ENCODE measurements at places on chromosomes 2 and 18.

- no peaks in the 10 kb centered on the region for H3K36me3 ChIP-seq
- DNase-seq: no peak
Observed at GRCh38 chr2:46331109-46331766, 34.0 kb downstream of the EPAS1 start.

DNA sequence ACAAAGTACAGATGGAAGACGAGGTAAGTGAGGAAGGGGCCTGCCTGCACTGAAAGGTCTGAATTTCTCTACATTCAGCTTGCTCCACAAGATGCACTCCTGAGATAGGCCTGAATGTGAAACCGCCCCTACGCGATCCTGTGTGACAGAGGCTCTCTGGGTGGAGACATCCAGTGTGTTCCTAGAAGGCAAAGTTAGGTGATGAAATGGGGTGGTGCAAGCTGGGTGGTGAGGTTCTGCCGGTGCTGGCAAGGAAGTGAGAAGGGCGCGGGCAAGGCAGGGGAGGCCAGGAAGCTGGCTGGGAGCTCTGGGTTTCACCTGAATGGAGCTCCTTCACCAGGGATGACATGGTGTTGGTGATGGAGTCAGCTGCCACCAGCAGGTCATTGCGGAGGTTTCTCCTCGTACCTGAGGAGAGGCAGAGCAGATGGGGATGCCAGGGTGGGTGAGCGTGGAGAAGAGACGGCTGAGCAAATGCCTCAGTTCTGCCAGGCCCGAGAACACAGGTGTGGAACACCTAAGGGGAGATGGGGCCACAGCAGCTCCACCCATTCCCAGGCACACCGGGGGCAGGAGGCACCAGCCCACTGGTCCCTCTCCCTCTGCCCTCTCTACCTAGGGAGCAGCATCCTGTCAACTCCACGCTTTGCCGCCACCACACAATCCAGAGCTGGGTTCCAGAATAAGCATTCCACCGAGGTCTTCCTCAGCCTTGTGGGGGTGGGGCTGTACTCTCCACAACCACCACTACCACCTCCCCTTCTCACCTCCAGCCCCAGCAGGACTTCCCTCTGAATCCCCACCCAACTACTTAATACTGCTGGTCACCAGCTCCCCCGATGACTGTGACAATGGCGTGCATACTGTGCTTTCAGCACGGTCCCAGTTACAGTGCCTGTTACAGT is 45.5 kb upstream of the DNMT3A start:
- no peaks in the 10 kb centered on the region for H3K27me3 ChIP-seq
- H3K4me3 ChIP-seq: no peak overlapping the region
- DNase-seq: no peak
- no peaks in the 10 kb centered on the region for H3K4me1 ChIP-seq

- H3K4me3 ChIP-seq: no peak overlapping the region
- DNase-seq: peak; percentile 27
- no peak overlapping the region for H3K27ac ChIP-seq
- peaks cover 6% of the 10 kb centered on the region for H3K27me3 ChIP-seq
Observed at GRCh38 chr2:6773007-6773693, 92.6 kb downstream of the CMPK2 start.

GRCh38 chr18:45962866-45963265 is 4.3 kb downstream of the EPG5 start:
- peak overlapping the region; percentile 79 for H3K27ac ChIP-seq
- H3K4me3 ChIP-seq: no peak overlapping the region
- H3K27me3 ChIP-seq: no peaks in the 10 kb centered on the region
- H3K4me1 ChIP-seq: peaks cover 38% of the 10 kb centered on the region

GRCh38 chr2:149021761-149022160 is 16.7 kb upstream of the LYPD6B start:
- no peak overlapping the region for H3K4me3 ChIP-seq
- no peak overlapping the region for H3K27ac ChIP-seq
- DNase-seq: no peak
- H3K4me1 ChIP-seq: no peaks in the 10 kb centered on the region
- H3K36me3 ChIP-seq: no peaks in the 10 kb centered on the region

GRCh38 chr2:425947-426346 is 138.1 kb upstream of the ALKAL2 start:
- no peaks in the 10 kb centered on the region for H3K36me3 ChIP-seq
- no peak for DNase-seq
- no peaks in the 10 kb centered on the region for H3K27me3 ChIP-seq
- no peak overlapping the region for H3K27ac ChIP-seq
- H3K4me3 ChIP-seq: no peak overlapping the region

Measured in effector memory CD4-positive, alpha-beta T cell (primary cell).